ENCODE measurements at places on chromosomes 2 and 18. TPM values are rescaled to one million over a fixed set of nuclear protein-coding genes. Genes with fewer than 3 reads are reported as not detected.

GRCh38 chr18:8562919-8563318 is 46.3 kb upstream of the RAB12 start:
- DNase-seq, result no peak

DNA sequence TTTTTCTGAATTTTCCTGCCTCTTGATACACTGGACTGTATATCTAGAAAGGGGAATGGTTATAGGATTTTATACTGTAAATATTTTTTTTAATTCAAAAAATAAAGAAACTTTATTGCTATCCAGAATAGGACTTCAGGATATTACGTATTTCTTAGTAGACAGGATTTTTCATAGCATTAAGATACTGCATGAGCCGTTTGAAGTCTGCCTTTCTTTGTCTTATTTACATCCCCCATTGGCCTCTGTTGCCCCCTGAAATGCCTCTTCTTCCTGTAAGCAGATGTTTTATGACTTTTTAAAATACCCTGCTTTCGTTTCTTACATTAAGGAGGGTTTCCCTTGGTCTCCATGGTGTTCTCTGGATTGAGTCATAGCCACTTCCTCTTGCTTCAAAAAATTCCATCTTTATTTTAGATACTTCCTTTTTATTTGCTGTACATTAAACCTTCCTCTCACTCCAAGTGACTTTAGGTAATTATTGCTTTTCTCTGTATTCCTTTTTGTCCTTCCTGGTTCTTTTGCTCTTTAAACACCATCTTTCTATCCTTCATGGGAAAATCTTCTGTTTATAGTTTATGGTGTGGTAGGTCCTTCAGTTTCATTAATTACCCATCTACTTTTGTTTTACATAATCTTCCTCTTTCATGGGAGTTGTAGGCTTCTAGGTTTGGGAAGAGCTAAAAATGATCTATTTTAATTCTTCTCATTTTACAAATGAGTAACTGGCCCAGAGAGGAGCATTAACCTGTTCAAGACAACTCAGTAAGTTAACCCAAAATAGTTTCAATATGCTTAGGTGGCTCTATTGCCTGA is 72.6 kb downstream of the ZNF532 start:
- DNase-seq, result peak; percentile 15

- DNase-seq, result no peak
Measured at GRCh38 chr18:67117804-67118203, 398.7 kb downstream of the DSEL start.

DNA sequence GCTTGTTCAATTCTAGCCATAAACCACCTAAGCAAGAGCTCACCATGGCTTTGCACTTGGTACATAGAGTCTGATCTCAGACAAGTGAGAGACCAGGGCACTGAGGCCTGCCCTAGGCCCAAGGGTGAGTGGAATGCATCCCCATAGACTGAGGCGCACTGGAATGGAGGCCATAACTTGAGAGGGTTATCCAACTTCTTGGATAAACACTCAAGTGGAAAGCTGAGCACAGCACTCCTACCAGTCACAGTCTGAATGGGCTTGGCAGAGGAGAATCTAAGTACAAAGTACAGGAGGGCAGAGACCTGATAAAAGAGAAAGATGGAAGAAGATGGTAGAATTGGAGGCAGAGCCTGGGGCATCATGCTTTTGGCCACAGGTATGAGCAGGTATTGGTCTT is 30.4 kb upstream of the CASP10 start:
- DNase-seq, result no peak

DNA sequence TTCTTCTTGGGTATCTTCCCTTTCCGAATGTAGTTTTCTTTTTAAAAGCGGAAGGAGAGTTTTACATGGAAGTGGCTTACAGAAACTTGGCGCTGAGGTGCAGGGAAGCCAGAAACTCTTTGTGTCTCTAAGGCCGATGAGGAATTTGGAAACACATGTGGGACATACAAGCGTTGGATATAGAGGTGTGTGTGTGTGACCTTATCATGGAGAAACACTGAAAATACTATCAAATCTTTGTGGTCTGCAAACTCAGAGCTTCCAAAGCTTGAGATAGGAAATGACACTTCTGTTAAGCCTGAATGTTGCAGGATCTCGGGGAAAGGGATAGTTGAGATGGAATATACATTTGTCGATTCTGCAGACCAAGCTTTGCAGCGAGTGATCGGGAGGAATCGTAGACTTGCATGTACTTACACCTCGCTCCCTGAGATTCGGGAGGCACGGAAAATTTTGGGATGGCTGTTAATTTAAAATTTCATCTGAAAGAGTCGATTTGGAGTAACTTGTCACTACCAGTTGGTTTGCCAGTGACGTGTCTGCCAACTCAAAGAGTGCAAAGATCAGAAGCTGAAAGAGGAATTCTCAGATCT is 1.0 kb downstream of the NAB1 start:
- no peak for DNase-seq

DNA sequence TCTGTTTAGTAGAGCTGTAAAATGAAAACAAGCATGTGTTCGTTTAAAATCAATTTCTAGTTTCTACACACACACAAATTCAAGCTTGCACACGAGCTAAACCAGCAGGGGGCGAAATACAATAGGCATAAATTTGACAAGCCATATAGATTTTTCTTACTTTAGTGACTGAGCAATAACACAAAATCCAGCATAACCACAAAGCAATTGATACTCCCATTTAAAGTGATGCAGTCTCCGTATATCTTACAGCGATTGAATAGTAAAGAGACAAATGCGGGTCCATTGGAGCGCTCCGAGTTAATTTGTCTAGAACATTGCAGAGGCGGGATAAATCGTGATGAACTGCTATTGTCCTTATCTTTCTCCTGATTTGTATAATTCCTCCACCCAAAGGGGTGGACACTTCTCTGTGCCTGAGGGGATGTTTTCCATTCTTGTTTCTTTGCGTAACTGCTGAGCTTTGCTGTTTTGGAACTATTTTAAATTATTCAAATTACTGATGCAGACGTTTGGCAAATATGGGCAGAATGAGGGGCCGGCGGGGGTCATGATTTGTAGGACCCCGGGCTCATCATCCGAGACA is 1.2 kb upstream of the AFTPH start:
- peak; percentile 85 for DNase-seq

DNA sequence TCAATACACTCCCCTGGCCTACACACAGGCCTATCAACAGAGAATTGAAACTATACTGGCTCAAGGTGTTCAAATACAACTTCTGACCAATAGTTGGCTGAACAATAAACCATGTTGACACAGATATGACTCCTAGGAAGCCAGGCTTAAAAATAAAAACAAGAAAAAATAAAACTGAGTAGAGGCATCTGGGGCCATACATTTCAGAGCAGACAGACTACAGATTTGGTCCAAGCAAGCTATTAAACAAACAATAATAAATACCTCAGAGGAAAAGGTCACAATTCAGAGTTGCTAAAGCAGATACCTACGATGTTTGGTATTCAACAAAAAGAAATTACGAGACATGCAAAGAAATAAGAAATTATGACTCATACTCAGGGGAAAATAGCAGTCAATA is 132.8 kb upstream of the ACVR2A start:
- DNase-seq, result no peak

- peak; percentile 82 for DNase-seq
Measured at GRCh38 chr18:49561289-49562193, at the start of gene LIPG. Gene LIPG, plus strand, starts transcription at chr18:49562057. Its CDS starts 252 bp downstream, at chr18:49562309.

DNA sequence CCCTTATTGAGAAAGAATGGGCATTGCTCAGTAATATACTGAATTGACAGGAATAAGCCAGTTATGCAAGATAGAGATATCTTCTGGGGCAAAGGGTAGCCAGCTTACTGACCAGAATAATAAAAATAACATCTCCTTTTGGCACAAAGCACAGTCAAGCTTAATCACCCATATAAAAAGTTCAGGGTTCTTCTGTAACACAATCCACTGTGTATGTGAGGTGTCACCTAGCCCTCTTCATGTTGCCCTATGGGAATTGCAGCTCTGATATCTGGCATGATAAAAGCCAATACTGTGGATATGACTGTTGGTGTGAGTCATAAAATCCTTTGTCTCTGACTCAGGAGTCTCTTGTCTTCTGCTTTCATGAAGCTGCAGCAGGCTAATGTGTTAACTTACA is 90.8 kb downstream of the DSEL start:
- DNase-seq, result no peak

- no peak for DNase-seq
Measured at GRCh38 chr2:66538291-66538690, 103.4 kb downstream of the MEIS1 start.

- DNase-seq, result no peak
Measured at GRCh38 chr2:44277541-44277940, 2.3 kb downstream of the SLC3A1 start.

GRCh38 chr18:21769206-21769605 is 28.6 kb downstream of the MIB1 start:
- no peak for DNase-seq

GRCh38 chr2:72998724-72999123 is 72.8 kb downstream of the SFXN5 start:
- DNase-seq, result no peak

DNA sequence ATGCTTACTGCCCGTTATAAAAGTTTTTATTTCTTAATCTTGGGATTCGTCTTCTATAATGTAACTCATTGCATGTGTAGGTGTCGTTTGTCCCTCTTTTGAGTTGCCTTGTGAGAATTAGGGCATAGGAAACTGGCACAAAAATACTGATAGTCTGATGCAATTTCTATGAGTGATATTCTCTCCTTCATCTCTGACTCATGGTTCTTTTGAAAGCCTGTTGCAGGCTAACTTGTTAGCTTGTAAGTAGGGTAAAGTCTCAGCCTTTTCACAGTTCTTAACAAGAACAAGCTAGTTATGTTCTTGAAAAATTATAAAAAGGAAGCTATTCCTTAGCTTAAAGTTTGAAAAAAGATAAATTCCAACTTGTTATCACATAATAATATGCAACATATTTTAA is 1085.4 kb upstream of the NRXN1 start:
- no peak for DNase-seq

- DNase-seq, result no peak
Measured at GRCh38 chr2:32235315-32235714, 29.4 kb downstream of the NLRC4 start.

- DNase-seq, result no peak
Measured at GRCh38 chr2:23905155-23905554, 21.8 kb downstream of the ATAD2B start.

GRCh38 chr18:51765606-51766360 is 568.3 kb upstream of the MEX3C start:
- DNase-seq, result no peak

DNA sequence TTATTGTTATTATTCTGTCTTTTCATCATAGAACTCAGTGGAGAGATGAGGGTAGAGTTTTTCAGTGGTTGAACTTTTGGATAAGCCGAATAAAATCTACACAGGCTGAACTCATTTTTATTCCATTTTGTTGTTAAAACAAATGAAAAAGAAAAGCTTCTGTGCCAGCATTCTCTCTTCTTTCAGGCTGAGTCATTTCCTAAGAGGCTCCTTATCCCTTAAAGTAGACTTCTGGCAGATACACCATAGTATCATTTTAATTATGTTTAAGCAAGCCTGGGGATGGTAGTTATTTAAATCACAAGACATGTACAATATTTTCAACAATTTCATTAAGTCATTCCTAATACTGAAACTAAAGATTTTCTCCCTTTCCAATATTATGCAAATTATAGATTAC is 1364.0 kb upstream of the NRXN1 start:
- DNase-seq, result peak; percentile 40

- no peak for DNase-seq
Measured at GRCh38 chr18:63788447-63789096, 13.4 kb downstream of the SERPINB7 start.

DNA sequence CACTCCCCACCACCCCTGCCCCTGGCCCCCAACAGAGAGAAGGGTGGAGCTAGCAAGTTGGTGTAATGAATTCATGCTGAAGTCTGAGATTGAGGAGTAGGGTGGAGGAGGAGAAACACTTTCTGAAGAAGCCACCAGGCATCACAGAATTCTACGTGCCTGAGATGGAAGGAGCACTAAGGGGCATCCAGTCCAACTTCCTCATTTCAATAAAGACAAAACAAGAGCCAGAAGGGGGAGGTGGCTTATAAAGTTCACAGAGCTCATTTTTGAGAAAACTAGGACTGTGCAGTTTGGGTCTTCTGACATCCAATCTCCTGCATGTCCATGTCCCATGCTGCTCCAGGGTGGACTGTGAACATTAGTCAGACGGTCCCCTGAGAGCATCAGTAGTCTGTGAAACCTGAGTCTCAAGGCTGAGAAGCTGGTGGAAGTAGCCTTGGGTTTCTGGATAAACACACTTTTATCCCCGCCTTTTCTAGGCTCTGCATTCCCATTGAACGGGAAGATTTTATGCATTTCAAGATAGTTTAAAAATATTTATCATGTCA is 77.7 kb downstream of the TRIM43 start:
- no peak for DNase-seq

DNA sequence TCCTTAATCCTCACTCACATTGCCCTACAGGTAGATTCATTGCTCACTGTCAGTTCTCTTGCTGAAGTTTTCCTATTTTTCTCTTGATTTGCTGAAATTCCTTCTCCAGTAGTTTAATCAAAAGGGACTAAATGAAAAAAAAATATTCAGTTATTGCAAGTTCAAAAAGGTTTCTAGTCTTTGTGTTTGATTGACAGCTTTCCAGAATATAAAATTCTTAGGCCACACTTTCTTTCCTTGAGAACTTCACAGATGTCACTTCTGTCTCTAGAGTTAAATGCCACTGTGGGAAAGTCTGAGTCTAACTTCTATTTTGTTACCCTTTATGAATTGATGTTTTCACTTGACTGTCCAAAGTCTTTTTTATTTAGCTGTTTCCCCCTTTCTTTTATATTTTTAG is 25.7 kb downstream of the RRM2 start:
- DNase-seq, result no peak

- no peak for DNase-seq
Measured at GRCh38 chr2:10370390-10370789, 67.7 kb downstream of the HPCAL1 start.

GRCh38 chr2:174593574-174594203 is 3.9 kb downstream of the WIPF1 start:
- peak; percentile 63 for DNase-seq

GRCh38 chr2:38599706-38600105 is 3.0 kb downstream of the HNRNPLL start:
- no peak for DNase-seq

CDCA7 gene
- polyA plus RNA-seq, result 19.7 TPM

NLRC4 gene
- polyA plus RNA-seq, result 0.72 TPM

LIMS1 gene
- polyA plus RNA-seq, result 39.6 TPM

OSR1 gene
- polyA plus RNA-seq, result 18.2 TPM

HOXD12 gene
- not detected for polyA plus RNA-seq

DPYSL5 gene
- polyA plus RNA-seq, result 32.7 TPM

CEBPZ gene
- polyA plus RNA-seq, result 44.8 TPM

NTSR2 gene
- polyA plus RNA-seq, result not detected

TDRD15 gene
- not detected for polyA plus RNA-seq

RPRM gene
- 2.0 TPM for polyA plus RNA-seq

DPP4 gene
- 12.9 TPM for polyA plus RNA-seq

All from muscle of back (tissue), 13 donors.